ENCODE measurements at places on chromosomes 11 and 22.
A peak's percentile ranks its signal among the peaks of the same experiment; 100 is the strongest.

- no peak for DNase-seq
These were observed 134.4 kb downstream of the CSNK2A3 start for GRCh38 chr11:11218629-11218986.

- DNase-seq = no peak
These were observed 37.1 kb upstream of the CHST1 start for GRCh38 chr11:45702511-45702910.

GRCh38 chr11:127800989-127801688, 786.2 kb downstream of the ETS1 start:
- no peak for DNase-seq

GRCh38 chr22:22768885-22769284, 118.7 kb upstream of the IGLL5 start:
- no peak for DNase-seq

GRCh38 chr22:43133401-43133800, 9.8 kb downstream of the MCAT start:
- DNase-seq = no peak

DNA sequence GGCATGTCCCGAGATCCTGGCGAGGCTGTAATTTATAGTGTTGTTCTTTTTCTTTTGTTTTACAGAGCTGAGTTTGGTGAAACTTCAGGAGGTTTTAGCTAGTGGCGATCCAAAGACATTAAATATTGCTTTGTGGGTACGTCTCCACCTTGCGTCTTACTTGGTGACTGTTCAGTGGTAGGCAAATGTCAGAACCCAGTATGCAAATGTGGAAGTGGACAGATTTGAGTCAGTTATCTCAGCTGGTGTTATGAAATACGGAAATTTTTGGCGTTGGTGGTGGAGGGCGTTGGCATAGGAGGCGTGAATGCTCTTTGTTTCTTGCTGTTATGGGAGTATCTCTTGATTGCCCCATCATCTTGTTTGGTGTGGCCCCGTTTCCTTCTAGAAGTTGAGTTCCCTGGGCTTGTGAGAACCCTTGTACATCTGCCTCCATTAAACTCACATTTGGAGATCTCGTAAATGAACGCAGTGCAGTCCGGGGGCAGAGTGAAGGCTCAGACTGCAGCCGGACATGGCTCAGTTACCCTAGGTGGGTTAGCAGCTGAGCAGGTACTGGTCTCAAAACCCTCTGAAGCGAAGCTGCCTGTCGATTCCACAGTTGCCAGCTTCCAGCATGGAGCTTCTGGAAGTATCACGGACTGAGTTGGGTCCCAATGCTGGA, 39.9 kb downstream of the PTPRJ start:
- peak; percentile 76 for DNase-seq

DNA sequence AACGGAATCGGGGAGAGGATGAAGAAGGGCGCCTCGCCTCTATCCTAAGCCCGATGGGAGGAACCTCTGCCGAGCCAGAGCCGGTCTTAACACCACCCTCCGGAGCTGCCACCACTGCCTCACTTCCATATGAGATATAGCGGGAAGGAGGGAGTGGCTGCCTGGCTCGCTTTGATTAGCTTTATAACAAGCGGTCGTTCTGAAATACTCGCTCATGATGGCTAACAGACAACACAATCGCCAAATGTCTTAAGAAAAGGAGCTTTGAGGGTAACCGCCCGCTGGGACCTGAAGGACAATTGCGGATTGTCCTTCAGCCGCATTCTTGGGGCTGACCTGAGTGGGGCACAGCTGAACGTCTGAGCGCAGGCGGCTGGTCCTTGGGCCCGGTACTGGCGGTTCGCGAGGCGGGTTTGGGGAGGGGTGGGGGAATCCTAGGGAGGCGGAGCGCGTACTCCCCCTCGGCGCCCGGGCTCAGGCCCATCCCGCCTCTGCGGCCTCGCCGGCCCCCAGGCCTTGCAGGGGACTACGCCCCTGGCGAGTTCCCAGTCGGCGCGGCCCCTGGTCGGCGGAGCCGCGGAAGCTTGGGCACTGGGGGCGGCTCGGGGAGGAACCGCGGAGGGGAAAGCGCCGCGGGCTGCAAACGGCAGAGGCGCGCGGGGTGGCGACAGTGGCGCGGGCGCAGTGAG, at the start of gene PLAAT5:
PLAAT5 (minus strand) TSS at position 617 of the 689 bp plus-strand sequence; CDS start at position 484, 133 bp downstream.
- no peak for DNase-seq

DNA sequence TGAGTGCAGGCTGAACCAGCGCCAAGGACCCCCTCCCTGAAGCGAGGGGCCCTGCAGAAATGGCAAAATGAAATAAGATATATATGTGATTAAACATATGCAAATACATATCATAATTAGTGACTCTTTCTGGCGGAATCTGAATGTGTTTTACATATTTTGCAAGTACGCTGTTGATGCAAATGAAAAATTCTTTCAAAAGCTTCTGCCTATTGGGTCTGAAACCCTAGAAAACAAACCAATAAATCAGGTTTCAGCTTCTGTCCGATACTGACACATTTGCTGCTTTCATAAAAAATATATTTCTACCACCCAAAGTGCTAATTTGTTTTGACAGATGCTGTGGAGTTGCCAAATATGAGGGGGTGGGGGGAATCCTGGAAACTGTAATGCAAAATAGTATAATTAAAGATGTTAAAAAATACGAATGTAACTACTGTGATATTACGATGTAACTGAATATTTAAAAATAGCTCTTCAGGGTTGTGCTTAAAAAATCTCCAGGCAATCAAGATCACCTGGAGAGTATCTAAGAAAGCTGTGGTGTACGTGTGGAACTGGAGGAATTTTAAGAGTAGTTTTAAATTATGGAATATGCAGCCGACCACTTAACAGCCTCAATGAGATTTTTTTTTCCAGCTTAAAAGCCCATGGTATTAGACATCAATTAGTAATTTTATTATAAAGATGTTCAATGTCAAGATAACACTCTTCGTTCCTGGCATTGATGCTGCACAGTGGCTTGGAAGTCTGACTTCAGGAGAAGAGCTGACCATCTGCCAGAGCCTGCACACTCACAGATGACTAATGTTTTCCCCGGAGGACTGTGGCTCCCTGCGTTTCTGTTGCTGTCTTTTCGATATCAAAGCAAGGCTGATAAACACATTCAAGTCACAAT, 122.2 kb upstream of the RCN1 start:
- no peak for DNase-seq

DNA sequence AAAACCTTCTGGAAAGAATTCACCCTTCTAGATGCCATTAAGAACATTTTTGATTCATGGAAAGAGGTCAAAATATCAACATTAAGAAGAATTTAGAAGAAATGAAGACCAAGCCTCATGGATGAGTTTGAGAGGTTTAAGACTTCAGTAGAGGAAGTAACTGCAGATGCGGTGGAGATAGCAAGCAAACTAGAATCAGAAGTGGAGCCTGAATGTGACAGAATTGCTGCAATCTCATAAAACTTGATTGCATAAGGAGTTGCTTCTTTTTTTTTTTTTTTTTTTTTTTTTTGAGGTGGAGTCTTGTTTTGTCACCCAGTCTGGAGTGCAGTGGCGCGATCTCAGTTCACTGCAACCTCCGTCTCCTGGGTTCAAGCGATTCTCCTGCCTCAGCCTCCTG, 51.6 kb downstream of the MS4A13 start:
- DNase-seq = no peak

- DNase-seq = no peak
These were observed 76.6 kb downstream of the FBLN1 start for GRCh38 chr22:45579306-45579705.

DNA sequence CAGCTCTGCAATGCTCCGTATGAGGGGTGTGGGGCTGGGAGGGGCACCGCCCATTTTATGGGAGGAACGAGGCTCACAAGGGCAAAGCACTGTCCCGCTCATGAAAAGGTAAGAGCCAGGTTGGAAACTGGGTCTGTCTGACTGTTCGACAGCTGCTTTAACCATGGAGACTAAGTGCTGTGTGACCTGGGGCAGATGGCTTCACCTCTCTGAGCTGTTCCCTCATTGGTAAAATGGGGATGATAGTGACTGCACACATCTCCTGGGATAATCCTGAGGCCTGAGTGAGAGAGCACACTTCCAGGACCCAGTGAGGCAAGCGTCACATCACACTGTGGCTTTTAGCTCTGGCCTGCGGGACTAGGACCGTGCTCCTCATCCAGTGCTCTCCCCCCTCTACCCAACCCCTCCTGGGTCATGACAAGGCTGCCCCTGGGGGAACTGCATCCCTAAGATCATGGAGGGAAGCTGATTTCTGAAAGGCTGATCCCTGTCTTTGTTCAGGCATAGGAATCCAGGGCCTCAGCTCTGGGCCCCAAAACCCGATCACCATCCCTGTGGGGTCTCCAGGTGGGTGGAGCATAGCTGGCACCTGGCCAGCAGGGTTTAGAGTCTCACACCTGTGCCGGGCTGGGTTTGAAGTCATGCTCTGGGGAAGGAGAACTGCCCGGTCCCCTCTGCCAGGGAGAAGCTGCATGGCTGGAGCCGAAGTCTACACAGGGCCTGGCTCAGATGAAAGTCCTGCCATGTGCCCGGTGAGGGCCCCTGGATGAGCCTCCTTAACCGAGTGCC, 21.3 kb downstream of the FGF3 start:
- DNase-seq = no peak

All from CD4-positive, alpha-beta T cell treated with Interleukin-15 for 1 hour (primary cell).